ENCODE measurements at places on chromosomes 11 and 22. TPM values are rescaled to one million over a fixed set of nuclear protein-coding genes. Genes with fewer than 3 reads are reported as not detected.
A peak's percentile ranks its signal among the peaks of the same experiment; 100 is the strongest.

- DNase-seq, result no peak
Observed at GRCh38 chr11:43736502-43737200, 56.1 kb downstream of the HSD17B12 start.

Gene USH1C
- 159 TPM for total RNA-seq

DNA sequence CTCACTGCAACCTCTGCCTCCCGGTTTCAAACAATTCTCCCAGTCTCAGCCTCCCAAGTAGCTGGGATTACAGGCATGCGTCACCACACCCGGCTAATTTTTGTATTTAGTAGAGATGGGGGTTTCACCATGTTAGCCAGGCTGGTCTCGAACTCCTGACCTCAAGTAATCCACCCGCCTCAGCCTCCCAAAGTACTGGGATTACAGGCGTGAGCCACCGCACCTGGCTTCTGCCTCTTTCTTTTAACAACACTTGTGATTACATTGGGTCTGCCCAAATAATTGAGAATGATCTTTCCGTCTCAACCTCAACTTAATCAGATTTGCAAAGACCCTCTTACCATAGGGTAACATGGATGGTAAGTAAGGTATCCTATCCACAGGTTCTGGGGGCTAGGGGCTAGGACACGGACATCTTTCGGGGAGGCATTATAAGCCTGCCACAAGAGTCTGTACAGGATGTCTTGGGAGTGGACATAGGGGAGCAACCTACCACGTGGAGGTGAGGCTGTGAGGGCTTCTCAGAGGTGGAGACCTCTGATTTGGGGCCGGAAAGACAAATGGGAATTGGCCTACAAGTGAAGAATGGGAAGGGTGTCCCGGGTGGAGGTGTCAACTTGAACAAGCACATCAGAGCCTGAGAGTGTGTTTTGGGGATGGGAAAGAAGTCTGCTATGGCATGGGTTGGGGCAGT lies 2.7 kb upstream of the CBX6 start:
- DNase-seq, result no peak

Gene MS4A3
- not detected for total RNA-seq

DNA sequence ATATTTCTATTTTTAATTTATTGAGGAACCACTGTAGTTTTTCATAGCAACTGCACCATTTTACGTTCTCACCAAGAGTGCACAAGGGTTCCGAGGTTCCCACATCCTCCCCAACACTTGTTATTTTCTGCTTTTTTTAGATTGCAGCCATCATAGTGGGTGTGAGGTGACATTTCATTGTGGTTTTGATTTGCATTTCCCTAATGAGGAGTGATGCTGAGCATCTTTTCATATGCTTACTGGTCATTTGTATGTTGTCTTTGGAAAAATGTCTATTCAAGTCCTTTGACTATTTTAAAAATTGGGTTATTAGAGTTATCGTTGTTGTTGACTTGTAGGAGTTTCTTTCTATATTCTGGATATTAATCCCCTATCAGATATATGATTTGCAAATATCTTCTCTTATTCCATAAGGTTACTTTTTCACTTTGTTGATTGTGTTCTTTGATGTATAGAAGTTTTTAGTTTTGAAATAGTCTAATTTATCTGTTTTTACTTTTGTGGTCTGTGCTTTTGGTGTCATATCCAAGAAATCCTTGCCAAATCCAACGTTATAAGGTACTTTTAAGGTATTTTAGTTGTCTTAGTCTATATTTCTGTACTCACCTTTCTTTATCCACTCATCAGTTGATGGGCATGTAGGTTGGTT lies 9.0 kb downstream of the NEAT1 start:
- no peak for DNase-seq

- DNase-seq, result no peak
Observed at GRCh38 chr11:45246241-45246640, 39.9 kb downstream of the SYT13 start.

Gene SEC14L2
- 5.2 TPM for total RNA-seq

- DNase-seq, result peak; percentile 53
Observed at GRCh38 chr11:74311352-74311926, at the start of gene P4HA3. Gene P4HA3 (minus strand): TSS chr11:74311640. CDS start chr11:74311611, 29 bp downstream.

DNA sequence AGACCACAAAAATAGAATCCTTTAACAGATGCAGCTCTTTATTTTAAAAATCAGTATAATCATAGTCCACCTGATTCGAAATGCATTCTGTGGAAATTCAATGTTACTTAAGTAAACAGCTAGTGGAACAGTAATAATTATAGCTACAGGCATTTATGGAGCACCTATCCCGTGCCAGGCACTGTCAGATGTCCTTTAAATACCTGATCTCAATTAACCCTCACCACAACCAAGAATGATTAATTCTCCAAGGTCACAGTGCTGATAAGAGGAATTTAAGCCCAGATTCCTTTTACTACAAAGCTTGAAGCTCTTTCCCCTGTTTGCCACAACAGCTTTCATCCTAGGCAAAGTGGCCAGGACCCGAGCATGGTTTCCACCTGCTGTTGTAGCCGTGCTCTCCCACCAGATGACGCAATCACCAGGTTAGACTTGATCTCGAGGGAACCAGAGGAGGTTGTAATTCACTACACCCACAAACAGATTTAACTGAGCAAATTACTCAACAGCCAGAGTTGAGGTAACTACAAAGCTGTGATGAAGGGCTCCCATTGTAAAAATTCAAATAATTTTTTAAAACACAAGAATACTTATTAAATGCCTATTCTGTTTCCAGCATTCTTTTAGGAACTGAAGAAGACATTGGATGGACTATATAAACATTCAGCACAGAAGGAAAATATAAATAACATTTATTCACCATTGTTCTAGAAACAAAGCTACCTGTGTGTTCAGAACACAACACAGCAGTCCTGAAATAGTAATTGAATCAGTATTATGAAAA lies 10.3 kb downstream of the PRDM10 start:
- peak; percentile 47 for DNase-seq

- peak; percentile 77 for DNase-seq
Observed at GRCh38 chr11:3824714-3825472, 15.9 kb downstream of the RHOG start.

Gene TIGD3
- 0.20 TPM for total RNA-seq

Gene OSBPL5
- total RNA-seq, result 48.7 TPM

- DNase-seq, result no peak
Observed at GRCh38 chr11:112382561-112382960, 121.9 kb upstream of the PLET1 start.

Gene C22orf23
- not detected for total RNA-seq

Gene OR8A1
- total RNA-seq, result not detected

- DNase-seq, result no peak
Observed at GRCh38 chr11:47603295-47603694, 9.1 kb upstream of the C1QTNF4 start.

DNA sequence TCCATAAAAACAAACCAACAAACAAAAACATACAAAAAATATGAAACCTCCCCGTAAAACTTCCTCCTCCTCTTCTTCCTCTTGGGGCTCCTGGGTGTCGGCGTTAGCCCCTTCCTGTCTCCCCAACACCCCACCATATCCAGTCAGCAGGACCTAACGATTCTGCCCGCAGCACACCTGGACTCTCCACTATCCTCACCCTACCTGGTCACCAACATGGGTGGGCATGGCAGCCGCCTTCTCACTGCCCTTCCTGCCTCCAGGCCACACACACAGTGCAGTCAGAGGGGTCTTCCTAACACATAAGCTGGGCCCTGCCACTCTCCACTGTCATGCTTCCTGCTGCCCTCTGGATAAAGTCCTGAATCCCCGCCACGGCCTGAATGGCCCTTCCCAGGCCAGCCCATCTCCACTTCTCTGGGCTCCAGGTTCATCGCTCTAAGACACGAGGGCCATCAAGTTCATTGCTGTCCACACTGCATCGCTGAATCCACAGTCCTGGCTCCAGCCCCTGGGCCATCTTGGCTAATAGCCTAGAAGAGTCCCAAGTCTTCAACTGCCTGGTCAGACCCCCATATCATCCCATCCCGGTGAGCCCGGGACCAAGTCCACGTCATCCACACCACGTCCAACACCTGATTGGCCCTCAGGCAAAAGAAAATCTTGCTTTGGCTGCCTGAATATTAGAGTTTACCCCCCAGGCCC lies 76.2 kb downstream of the IGLL1 start:
- DNase-seq, result no peak

GRCh38 chr22:18033204-18033998 lies 9.0 kb upstream of the MICAL3 start:
- DNase-seq, result no peak

Gene BIRC3
- total RNA-seq, result 41.7 TPM

Measured in left colon (tissue), 2 donors.